ENCODE measurements at places on chromosomes 2 and 18.

GRCh38 chr2:10303694-10304378, 1.1 kb downstream of the HPCAL1 start:
- DNase-seq: peak; percentile 74

GRCh38 chr2:224155896-224156295, 116.8 kb upstream of the SERPINE2 start:
- DNase-seq: no peak

GRCh38 chr18:77054288-77054605, 78.3 kb downstream of the MBP start:
- no peak for DNase-seq

DNA sequence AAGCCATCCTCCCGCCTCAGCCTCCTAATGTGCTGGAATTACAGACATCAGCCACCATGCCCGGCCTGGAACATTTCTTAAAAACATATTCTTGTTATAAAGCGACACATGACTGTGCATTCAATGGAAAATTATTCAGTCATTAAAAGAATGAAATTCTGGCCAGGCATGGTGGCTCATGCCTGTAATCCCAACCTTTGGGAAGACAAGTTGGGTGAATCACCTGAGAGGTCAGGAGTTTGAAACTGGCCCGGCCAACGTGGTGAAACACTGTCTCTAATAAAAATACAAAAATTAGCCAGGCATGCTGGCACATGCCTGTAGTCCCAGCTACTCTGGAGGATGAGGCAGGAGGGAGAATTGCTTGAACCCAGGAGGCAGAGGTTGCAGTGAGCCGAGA, 21.6 kb upstream of the RPRD1A start:
- no peak for DNase-seq

GRCh38 chr2:25371253-25372241, 29.8 kb upstream of the DNMT3A start:
- peak; percentile 32 for DNase-seq

- no peak for DNase-seq
Observed at GRCh38 chr2:122528958-122529705, 773.7 kb downstream of the TSN start.

- no peak for DNase-seq
Observed at GRCh38 chr18:211582-211981, 53.2 kb downstream of the USP14 start.

GRCh38 chr2:56179931-56180330, 3.9 kb upstream of the CCDC85A start:
- DNase-seq: no peak

GRCh38 chr2:181466661-181467576, 9.7 kb downstream of the ITGA4 start:
- DNase-seq: peak; percentile 61

DNA sequence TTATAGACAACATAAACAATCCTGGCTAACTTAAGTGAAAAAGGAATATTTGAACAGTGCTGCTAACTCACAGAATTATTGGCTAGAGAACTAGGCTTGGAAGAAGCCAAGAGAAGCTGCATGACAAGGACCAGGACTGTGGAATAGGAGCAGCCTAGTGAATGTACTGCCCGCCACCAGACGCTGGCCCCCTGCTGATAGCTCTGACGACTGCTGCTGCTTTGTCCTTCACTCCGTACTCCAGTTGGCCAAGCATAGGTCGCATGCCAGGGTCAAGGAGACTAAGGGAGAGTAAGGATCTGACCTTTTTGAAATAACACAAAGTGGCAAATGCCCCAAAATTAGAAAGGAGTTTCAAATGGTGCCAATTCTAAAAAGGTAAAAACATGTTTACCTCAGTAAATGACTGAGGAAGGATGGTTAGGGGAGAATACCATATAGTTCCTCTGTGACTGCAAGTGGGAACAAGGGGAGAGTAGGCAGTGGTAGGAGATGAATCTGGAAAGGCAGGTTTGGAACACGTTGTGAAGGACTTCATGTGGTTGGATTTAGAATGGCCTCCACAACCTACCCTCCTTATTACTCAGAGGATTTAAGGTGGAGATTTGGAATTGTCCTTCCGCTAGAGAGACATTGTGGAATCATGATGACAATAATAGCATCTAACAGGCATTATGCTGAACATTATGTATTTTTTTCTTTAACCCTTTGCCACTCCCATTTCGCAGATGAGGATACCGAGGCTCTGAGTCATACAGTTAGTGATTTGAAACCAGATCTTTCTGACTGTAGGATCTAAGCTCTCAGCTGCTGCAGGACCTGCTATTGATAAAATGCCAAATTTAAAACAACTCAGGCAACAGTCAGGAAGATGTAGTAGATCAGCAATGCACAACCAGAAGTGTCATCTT, 19.5 kb downstream of the STRADB start:
- DNase-seq: peak; percentile 59

GRCh38 chr2:119292226-119292625, 68.6 kb downstream of the STEAP3 start:
- DNase-seq: peak; percentile 21

DNA sequence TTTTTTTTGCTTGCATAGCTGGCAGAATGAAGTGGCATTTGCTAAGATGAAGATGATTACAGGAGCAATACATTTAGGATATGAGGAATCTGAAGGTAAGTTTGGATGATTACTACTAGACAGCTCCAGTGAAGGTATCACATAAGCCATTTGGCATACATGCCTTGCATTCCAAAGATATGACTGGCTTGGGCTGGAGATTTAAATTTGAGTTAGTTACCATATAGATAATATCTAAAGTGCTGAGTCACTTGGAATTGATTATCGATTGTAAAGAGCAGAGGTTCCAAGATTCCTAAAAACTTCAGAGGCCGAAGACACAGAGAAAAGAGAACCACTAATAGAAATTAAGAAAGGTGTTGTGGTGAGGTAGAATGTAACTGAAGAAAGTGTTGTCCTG, 1026.4 kb downstream of the DSC3 start:
- no peak for DNase-seq

DNA sequence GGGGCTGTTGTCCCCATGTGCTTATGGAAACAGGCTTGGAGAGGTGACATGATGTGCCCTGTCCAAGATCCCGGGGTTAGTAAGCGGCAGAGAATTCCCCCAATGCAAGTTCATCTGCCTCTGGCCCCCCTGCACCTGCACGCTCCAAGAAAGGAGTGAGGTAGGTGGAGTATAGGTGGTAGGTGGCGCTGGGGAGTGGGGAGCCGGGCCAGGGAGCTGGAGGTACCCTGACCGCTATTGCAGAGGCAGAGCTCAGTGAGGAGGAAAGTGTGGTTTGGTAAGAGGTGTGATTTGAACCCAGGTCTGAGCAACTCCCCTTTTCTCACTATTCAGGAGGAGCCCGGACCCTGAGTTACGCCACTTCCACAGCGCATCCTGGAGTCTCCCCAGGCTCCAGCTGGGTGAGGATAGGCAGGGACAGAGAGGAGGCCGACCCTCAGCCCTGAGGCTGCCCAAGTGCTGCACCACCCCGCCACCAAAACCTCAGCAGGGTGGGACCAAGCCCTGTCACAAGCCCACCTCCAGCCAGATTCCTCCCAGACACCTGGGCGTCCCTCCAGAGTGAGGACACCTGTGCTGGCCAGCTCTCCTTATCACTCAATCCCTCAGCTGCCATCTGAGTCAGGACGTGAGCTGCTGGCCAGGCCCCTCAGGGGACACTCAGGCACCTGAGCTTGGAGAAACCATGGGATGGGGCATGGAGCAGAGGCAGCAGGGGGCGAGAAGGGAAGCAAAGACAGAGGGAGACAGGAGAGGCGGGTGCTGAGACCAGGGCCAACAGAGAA, 5.6 kb downstream of the HAAO start:
- no peak for DNase-seq

- peak; percentile 73 for DNase-seq
Observed at GRCh38 chr2:175889701-175890302, 112.3 kb downstream of the LNPK start.

GRCh38 chr2:54054271-54054670, 61.1 kb upstream of the ACYP2 start:
- no peak for DNase-seq

DNA sequence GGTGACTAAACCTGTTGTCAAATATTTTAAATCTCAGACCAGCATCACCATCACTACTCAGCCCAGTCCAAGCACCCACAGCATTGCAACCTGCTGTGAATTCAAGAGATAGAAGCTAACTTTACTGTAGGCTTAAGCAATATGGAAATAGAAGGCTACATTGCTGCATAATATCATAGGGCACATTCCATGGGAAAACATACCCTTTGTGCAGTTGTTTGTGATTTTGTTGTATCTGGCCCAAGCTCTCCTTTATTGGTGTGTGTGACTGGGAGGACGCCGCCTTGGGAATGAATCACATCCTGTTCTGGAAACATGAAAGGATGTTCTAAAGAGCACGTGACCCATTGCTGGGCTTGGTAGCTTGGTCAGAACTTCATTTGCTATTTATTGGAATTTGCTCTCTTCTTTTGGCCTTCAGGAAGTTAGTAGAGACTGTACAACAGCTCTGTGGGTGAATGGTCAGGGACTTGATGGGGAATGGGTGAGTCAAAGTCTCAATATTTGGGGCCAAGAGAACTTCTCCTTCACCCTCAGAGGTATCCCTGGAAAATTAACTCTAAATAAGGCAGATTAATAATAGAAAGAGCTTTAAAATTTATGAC, 106.8 kb upstream of the SERPINE2 start:
- DNase-seq: no peak

- no peak for DNase-seq
Observed at GRCh38 chr18:57951117-57951796, 92.8 kb upstream of the NEDD4L start.

- no peak for DNase-seq
Observed at GRCh38 chr2:199509403-199509802, 51.7 kb upstream of the SATB2 start.

DNA sequence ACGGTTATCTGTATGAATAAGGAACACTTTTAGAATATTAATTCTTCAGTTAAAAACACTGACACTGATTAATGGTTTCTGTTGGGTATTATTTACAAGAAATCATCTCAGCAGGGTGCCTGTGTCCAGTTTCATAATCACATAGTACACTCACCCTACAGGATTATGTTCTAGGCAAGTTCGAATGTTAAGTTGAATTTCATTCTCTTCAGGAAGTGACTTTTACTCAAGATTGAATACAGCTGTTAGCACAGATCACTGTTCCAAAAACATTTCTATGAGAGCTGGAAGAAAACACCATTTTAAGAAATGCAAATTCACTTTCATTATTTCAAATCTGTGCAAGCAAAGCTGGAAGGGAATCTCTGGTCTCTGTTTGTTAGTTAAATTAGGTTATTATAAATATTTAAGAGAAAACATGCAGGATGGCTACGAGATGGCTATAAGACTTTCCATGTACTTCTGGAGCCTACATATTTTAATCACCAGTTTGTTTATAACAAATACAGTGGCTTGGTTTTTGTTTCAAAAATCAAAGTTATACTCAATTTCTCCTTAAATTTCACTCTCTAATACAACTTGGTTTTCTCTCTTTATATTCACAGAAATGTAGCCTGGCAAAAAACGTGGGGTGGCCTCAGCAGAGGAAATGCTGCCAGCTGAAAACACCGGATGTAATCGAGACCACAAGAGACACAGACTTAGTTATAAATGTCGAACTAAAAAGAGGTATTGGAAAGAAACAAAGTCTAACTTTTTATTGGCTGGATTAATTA, 65.8 kb downstream of the RBMS1 start:
- no peak for DNase-seq

DNA sequence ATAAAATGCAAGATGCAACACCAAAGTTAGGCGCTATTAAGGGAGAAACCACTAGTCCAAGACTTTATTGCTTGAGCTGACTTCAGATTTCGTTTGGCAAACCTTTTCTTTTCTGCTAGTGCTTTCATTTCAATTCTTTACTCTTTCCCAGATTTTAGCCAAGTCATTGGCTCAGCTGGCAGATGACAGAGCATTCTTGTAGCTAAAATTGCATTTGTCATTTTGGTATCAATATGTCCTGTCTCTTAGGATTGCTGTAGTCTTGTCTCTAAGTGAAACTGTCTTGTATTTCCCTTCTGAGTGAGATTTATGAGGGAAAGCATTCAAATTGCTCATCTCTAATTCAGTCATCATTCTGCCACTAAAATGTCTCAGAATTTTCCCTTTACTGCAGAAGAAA, 335.1 kb downstream of the METTL4 start:
- no peak for DNase-seq

GRCh38 chr2:176592216-176592615, 323.0 kb downstream of the MTX2 start:
- no peak for DNase-seq

DNA sequence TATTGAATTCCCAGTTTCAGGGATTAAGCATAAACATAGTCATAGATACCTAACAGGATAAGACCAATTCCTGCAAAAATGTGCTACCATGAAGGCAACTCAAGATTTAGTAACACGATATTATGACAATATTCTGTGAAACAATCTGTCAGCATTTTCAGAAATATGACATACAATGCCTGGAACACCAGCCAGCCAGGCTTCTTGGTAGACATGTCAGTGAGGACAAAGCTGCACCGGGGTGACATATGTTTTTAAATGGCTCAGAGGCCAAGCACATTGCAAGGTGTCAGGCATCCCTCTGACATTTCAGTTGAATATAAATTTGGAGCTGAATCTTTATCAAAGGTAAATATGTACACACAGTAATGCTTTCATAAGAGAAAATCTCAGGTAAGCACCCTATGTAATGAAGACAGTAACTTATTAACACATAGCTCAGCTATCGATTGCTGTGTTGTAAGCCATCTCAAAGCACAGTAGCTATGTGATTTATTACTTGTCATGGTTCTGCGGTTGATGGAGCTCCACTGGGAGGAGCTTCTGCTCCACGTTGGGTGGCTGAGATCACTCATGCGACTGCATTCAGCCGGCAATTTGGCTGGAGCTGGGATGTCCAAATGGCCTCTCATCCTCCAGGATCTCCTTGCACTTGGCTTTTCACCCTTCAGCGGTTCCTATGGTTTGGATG, 31.9 kb upstream of the EML6 start:
- no peak for DNase-seq

GRCh38 chr2:51032751-51033330, 909 bp upstream of the NRXN1 start:
- no peak for DNase-seq

DNA sequence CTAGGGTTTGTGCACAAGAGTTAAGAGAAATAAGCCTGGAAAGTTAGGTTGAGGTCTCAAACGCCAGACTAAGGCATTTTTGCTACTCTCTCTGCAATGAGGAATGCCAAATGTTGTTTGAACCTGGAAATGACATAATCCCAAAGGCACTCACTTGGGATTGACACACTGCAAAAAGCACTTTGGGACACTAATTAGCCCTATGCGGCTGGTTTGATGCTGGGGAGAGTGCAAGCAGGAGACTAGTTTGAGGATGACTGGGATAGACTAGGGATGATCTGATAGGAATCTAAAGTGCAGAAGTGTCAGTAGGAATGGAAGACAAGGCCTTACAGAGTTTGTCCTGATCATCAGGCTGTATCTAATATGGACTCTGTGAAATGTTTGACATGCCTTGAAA, 469.0 kb downstream of the SLC4A3 start:
- DNase-seq: no peak

All from eye (tissue), 1 donor.